ENCODE measurements at places on chromosomes 5 and 9.

DNA sequence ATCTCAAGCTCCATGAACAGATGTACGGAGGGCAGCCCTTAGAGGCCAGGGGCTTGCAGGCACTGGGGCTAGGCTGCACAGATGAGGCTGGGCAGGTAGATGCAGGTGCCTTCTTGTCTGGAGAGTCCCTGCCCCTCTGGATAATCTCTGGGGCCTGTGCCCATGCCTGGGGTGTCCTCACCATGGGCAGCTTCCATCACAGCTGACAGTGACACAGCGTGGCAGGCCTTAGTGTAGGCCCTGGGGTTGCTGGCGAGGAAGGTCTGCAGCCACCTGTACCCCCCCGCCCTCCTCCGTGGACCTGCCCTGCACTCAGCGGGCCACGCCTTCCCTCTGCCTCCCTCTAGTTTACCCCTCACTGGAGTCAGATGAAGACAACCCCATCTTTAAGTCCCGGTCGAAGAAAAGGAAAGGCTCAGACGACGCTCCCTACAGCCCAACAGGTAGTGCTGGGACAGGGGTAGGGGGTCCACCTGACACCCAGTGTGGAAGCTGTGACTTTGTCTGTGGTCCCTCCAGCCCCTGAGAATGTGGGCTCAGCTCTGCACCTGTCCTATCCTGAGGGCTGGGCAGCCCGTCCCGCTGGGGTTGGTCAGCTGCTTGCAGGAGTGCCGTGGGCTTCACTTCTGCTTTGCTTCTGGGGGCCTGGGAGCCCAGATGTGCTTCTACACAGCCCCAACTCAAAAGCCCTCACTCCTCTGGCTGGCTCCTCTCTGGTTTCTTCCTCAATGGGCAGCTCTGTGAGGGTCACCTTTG is 98.4 kb downstream of the PHF2 start:
- H3K4me1 ChIP-seq = peaks cover 9% of the 10 kb centered on the region
- DNase-seq = no peak
- no peaks in the 10 kb centered on the region for H3K27me3 ChIP-seq
- peaks cover 10% of the 10 kb centered on the region for H3K36me3 ChIP-seq
- no peak overlapping the region for H3K4me3 ChIP-seq

DNA sequence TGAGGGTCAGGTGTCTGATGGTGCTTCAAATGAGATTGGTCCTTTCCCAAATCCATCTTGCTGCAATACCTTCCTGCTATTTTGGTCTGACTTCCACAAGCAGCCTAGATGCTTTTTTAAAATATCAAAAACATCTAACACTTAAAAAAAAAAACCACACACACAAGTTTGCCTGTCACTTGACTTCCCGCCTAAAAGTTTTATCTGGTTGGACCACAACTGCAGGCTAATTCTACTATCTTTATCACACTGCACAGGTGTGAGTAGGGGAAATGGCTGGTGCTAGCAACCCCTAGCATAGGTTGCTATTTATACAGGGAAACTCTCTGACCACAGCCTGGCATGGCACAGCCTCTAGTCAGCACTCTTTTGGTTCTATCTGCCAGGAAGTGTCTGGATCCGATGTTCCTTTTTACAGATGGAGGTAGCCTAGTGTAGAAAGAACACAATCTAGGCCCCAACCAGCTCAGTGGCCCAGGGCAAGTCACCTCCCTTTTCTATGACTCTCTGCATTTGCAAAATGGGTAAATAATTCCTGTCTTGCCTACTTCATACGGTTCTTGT is at the start of gene HEMGN:
Gene HEMGN (minus strand): TSS at position 92 of the 564 bp plus-strand sequence. CDS start 36 bp downstream, at position 56.
- no peak within 1 kb of the TSS for H3K4me3 ChIP-seq
- peaks cover 20% of the 10 kb centered on the region for H3K4me1 ChIP-seq
- H3K27me3 ChIP-seq = no peaks in the 10 kb centered on the region
- DNase-seq = no peak
- peak within 1 kb of the TSS; percentile 86 for H3K27ac ChIP-seq
- no peaks in the 10 kb centered on the region for H3K36me3 ChIP-seq

- peaks cover 8% of the 10 kb centered on the region for H3K36me3 ChIP-seq
- peaks cover 92% of the 10 kb centered on the region for H3K27me3 ChIP-seq
- no peak for DNase-seq
- no peak overlapping the region for H3K27ac ChIP-seq
- H3K4me3 ChIP-seq = no peak overlapping the region
- peaks cover 8% of the 10 kb centered on the region for H3K4me1 ChIP-seq
Observed at GRCh38 chr5:174732036-174733020, 7.9 kb downstream of the MSX2 start.

GRCh38 chr5:101917166-101917565 is 378.9 kb downstream of the SLCO4C1 start:
- no peak overlapping the region for H3K27ac ChIP-seq
- H3K36me3 ChIP-seq = no peaks in the 10 kb centered on the region
- H3K27me3 ChIP-seq = no peaks in the 10 kb centered on the region

DNA sequence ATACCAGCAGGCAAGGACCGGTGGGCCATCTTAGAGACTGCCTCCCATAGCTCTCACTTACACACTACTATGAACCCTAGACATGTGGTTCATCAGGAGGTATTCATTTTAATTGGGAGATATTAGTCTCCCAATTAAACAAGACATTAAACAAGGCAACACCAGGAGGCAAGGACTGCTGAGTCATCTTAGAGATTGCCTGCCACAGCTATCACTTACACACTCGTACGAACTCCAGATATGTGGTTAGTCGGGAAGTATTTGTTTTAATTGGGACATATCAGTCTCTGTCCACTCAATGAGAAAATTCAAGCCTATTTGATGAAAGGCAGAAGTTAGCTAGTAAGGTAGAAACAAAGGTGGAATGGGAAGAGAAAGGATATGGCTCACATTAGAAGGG is 343.9 kb downstream of the NFIB start:
- H3K4me3 ChIP-seq = no peak overlapping the region
- H3K4me1 ChIP-seq = no peaks in the 10 kb centered on the region
- no peaks in the 10 kb centered on the region for H3K27me3 ChIP-seq
- no peak overlapping the region for H3K27ac ChIP-seq

DNA sequence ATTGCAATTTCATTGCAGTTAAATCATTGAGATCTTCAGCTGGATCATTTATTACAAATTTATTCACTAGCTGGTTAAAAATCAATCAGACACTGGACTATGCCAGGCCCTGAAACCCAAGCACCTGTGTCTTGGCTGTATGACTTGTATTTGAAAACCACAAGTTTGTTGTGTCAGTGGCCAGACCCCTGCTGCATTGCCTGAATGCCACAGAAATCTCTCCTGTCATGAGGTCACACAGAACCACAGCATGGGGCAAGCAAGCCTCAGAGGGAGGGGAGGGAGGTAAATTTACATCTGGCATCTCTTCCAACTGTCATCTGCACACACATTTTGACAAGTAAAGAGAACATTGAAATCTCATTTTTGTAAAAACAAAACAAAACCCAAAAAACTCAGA is 90.0 kb downstream of the ARRDC3 start:
- H3K27me3 ChIP-seq = no peaks in the 10 kb centered on the region
- H3K4me1 ChIP-seq = no peaks in the 10 kb centered on the region
- no peaks in the 10 kb centered on the region for H3K36me3 ChIP-seq
- H3K4me3 ChIP-seq = no peak overlapping the region
- H3K27ac ChIP-seq = no peak overlapping the region

DNA sequence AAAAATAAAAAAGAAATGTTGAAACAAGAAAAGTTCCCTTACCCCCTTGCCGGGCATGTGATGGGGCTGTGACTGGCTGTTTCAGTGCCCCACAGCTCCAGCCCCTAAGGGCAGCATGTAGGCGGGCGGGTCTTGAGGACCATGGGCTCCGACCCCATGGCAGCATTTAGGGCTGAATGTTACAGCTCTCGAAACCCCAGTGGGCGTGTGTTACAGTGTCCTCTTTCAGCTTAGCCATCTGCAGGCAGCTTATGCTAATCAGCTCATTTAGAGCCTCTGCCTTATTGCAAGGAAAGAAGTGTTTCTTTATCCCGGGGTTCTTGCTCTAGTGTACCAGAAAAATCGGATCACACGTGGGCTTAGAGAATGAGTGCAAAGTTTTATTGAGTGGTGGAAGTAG is 497.4 kb upstream of the CYLC2 start:
- no peak for DNase-seq
- no peak overlapping the region for H3K27ac ChIP-seq
- H3K27me3 ChIP-seq = no peaks in the 10 kb centered on the region
- no peaks in the 10 kb centered on the region for H3K36me3 ChIP-seq
- H3K4me1 ChIP-seq = no peaks in the 10 kb centered on the region

DNA sequence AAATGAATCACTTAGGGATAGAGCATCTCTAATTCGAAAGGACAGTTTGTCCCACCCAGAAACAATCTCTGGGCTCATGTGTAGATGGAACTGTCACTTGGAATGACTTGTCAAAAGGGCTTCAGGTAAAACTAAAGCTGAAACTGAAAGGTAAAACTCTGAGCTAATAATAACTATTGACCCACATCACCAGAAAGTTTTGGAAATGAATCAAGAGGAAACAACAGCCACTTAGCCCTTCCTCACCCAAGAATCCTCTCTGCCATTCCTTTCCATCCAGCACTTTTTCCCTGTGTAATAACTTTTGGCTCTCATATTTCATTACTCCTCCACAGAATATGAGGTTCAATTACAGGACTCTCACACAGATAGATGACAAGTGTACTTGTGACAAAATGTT is 14.0 kb upstream of the GLRX start:
- H3K27ac ChIP-seq = peak overlapping the region; percentile 98
- H3K36me3 ChIP-seq = no peaks in the 10 kb centered on the region
- H3K27me3 ChIP-seq = no peaks in the 10 kb centered on the region
- H3K4me3 ChIP-seq = peak overlapping the region; percentile 97
- DNase-seq = no peak
- peaks cover 41% of the 10 kb centered on the region for H3K4me1 ChIP-seq

DNA sequence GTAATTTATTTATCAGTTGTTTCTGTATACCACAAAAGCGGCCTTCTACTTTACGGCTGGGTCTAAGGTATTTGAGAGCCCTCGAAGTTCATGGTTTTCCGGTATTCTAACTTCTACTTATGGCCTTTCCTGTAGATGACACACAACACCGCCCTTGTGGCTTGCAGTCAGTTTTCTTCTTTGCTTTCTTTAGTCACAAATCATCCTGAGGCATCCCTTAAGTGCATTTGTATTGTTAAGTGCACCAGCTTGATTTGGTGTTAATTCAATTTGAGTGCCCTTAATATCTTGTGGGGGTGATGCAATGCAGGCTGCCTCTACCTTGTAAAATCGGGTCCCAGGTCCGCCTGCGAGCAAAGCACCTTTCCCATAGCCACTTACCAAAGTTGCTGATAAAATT is 511.9 kb downstream of the CCDC171 start:
- H3K4me1 ChIP-seq = no peaks in the 10 kb centered on the region
- no peaks in the 10 kb centered on the region for H3K36me3 ChIP-seq
- no peak for DNase-seq
- H3K27ac ChIP-seq = no peak overlapping the region
- H3K27me3 ChIP-seq = no peaks in the 10 kb centered on the region
- H3K4me3 ChIP-seq = no peak overlapping the region

DNA sequence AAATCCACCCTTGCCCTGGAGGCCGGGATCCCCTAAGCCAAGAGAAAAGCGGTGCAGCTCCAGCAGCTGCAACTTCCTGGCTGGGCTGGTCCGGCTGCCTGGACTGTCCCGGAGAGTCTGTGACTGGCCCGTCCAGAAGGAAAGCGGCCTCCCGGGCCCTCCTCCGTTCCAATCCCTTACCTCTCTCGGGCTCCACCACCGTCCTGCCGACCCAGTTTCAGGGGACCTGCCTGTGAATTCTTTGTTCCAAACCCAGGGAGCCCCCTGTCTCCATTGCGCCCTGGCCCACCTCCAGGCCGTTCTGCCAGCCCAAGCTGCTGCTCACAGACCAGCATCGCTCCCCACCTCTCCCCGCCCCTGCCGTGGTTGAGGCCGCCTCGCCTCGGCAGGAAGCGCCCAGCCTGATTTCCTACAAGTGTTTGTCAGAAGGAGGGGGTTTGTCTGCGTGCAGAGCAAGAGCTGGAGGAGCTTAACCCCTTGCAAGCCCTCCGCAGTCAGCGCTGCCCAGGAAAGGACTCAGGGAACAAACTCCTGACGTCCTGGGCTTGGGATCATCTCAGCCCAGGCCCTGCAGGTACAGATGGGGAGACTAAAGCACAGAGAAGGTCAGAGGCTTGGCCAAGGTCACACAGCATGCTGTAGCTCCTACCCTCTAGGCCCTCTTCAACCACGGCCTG is at the start of gene AKNA:
Gene AKNA (minus strand): TSS at position 303 of the 677 bp plus-strand sequence. CDS start 6,649 bp downstream, outside the sequence.
- peak within 1 kb of the TSS; percentile 99 for H3K27ac ChIP-seq
- peak; percentile 61 for DNase-seq
- H3K36me3 ChIP-seq = peaks cover 21% of the 10 kb centered on the region
- no peaks in the 10 kb centered on the region for H3K27me3 ChIP-seq
- H3K4me3 ChIP-seq = peak within 1 kb of the TSS; percentile 100
- H3K4me1 ChIP-seq = peaks cover 79% of the 10 kb centered on the region

DNA sequence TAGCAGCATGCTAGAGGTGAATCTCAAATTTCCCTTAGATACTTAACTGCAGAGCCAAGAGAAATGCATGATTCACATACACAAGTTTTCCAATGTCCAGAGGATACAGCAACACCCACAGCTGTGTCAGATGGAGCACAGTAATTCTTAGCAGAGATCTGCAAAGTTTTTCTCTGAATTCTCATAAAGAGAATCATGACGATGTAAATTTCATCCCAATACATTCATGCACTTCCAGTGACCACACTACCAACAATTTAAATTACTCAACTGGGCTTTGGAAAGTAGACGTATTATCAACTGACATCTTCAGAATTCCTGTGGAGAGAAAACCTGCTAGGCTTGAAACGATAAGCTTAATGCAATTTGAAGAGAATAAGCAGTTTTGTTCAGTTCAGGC is 378.8 kb upstream of the TLE4 start:
- no peaks in the 10 kb centered on the region for H3K4me1 ChIP-seq
- H3K4me3 ChIP-seq = no peak overlapping the region
- no peak overlapping the region for H3K27ac ChIP-seq
- no peak for DNase-seq
- no peaks in the 10 kb centered on the region for H3K36me3 ChIP-seq
- no peaks in the 10 kb centered on the region for H3K27me3 ChIP-seq

GRCh38 chr5:124055751-124056150 is 543.8 kb downstream of the CSNK1G3 start:
- no peaks in the 10 kb centered on the region for H3K27me3 ChIP-seq
- H3K36me3 ChIP-seq = no peaks in the 10 kb centered on the region
- no peak overlapping the region for H3K27ac ChIP-seq
- no peak for DNase-seq

DNA sequence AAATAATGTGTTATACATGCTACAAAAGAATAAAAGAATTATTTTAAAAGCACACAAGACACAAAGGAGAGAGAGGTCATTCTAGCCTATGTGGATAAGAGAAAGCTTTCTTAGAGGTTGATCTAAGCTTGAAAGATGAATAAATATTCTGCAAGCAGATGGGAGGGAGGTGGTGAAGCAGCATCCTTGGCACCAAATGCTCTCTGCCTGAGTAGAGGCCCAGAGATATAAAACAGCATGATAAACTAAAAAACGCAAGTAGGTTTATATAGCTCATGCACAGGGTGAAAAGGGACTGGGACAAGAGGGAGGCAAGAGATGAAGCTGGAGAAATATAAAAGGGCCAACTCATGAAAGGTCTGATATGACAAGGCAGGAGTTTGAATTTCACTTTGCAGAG is 283.2 kb upstream of the POU5F2 start:
- no peak for DNase-seq
- no peaks in the 10 kb centered on the region for H3K27me3 ChIP-seq
- H3K27ac ChIP-seq = no peak overlapping the region
- no peaks in the 10 kb centered on the region for H3K4me1 ChIP-seq
- H3K4me3 ChIP-seq = no peak overlapping the region

GRCh38 chr9:96067004-96067403 is 191.5 kb downstream of the ERCC6L2 start:
- no peak overlapping the region for H3K4me3 ChIP-seq
- DNase-seq = no peak
- no peak overlapping the region for H3K27ac ChIP-seq
- peaks cover 18% of the 10 kb centered on the region for H3K27me3 ChIP-seq
- H3K4me1 ChIP-seq = peaks cover under 1% of the 10 kb centered on the region
